ENCODE measurements at places on chromosomes 5 and 9.
A peak's percentile ranks its signal among the peaks of the same experiment; 100 is the strongest.

DNA sequence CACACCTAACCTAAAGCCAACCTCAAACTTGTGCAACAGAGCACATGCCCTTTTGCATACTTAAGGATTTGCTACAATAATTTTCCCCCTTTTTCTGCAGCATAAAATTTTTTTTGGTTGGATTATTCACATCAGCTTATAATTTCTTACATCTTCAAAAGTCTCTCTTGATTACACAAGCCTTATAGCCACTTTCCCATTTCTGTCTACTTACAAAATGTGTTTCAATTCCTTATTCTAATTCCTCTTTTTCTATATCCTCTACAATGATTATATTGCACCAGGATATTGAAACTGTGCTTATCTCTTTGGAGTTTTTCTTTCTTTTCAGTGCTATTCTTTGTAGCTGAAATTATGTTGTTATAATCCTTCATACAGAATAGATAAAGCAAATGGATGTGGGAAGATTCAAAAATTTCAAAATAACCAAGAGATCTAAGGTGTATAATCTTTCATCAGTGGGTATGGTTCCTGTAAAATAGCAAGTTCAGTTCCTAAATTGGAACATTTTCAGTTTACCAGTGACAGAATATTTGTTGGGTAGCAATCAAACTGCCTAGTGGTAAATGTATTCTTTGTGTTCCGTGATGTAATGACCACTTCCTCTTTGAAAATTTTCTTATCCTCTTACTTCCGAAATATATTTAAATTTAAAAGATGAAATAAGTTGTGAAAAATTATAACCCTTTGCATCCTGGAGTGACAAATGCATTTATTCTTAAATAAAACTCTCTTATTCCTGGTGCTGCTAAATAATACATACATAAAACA lies 386.8 kb upstream of the CHD1 start:
- no peak for DNase-seq

DNA sequence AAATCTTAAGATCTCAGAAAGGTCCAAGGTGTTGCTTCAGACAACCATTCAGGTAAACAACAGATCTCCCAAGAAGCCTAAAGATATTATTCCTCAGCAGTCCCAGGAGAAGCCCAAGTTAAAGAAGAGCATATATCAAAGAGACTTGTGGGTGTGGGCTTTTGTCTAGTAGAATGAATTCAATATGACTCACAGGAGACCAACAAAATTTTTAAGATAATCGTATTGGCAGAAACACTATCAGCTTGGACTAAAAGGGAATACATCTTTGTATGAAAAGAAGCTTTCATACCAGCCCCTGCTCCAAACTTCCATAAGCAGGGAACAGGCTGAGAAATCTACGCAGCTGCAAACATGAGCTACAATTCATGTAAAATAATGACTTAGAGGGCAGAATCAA lies 10.2 kb downstream of the CTNNAL1 start:
- no peak for DNase-seq

DNA sequence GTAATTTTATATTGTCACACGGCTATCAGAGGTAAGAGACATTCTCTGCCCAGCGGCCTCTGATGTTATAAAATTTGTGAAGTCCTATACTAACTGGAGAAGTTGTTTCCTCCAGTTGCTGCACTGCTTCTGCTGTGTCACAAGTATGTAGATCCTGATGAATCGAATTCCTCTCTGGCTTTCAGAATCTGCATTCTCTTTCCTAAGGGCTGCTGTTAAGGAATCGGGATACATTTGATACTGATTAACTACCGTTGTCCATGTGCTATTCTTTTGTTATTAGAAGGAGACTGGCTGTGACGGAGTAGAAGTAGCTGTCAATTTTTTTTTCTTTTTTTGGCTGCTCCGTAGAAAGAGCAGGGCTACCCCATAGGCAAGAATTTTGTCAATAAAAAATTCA lies 81.7 kb upstream of the LRRC70 start:
- no peak for DNase-seq

DNA sequence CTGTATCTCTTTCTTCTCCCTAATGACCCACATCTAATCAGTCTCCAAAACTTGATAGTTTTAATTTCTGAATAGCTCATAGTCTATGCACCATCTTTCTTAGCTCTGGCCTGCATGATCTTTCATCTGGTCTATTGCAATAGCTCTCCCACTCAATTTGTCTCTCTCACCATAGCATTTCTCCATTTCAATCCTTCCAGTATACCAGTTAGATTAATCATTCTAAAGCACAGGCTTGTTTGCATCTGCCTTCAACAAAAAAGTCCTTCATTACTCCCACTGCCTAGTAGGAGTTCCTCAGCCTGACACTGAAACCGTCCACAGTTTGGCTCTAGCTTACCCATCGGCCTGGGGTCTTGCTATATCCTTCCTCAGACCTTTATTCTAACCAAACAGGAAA lies 344.9 kb downstream of the ENC1 start:
- no peak for DNase-seq

- DNase-seq, result peak; percentile 18
Measured at GRCh38 chr5:1763548-1763911, 36.1 kb downstream of the MRPL36 start.

- DNase-seq, result no peak
Measured at GRCh38 chr5:74311961-74312360, 328.6 kb downstream of the ENC1 start.
